Activated CD8-positive, alpha-beta T cell treated with anti-CD3 and anti-CD28 coated beads, Interleukin-2, amount 10 ng/mL, durations not matched to agents 7 days and 5 days (primary cell): ENCODE measurements at places on chromosomes 2 and 18. TPM values are rescaled to one million over a fixed set of nuclear protein-coding genes. Genes with fewer than 3 reads are reported as not detected.

The SLC30A3 gene
- not detected for total RNA-seq

The C1QL2 gene
- total RNA-seq: not detected

DNA sequence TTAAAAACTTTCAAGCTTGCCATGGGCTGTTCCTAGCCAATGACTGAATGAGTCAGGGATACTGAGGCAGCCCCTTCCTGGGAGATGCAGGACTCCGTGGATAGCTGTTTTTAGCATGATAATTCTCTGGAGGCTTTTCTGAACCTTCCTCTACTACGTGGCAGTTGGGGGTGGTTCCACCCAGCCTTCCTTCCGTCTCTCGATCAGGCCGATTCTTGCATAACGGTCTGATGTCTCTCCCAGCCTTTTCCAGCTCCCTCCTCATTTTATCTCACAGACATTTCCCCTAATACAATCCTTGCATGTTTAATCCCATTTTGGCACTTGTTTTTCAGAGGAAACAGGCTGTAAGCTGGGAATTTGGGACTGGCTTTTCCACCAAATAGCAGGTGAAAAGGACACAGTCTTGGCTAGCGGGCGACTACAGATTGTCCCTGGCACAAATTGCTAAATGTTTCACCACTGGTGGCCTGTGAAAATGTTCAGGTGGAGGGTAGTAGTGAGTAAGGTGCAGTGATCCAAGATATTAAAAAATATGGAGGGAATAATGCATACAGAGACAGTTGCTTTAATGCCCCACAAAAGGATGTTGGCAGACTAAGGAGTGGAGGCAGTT is 21.0 kb upstream of the CTLA4 start:
- no peak for DNase-seq

- DNase-seq: no peak
Measured at GRCh38 chr2:152106464-152106863, 7.6 kb upstream of the CACNB4 start.

GRCh38 chr2:48712151-48712550 is 43.4 kb downstream of the LHCGR start:
- no peak for DNase-seq

The CCDC85A gene
- not detected for total RNA-seq

DNA sequence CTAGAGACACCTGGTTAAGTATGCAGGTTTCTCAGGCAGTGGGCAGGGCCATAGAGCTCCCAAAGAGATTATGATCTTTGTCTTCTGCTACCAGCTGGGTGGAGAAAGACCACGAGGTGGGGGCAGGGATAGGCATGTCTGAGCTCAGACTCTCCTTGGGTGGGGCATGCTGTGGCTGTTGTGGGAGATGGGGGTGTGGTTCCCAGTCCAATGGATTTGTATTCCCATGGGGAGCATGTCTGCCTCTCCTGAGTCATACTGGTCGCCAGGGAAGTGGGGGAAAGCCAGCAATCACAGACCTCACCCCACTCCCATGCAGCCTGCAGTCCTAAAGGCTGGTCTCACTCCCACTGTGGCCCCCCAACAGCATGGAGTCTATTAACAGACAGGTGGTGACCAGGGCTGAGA is 31.4 kb upstream of the RHOB start:
- DNase-seq: no peak

The CXCR4 gene
- 219 TPM for total RNA-seq

- DNase-seq: no peak
Measured at GRCh38 chr2:238709325-238710025, 138.4 kb upstream of the TWIST2 start.

- DNase-seq: no peak
Measured at GRCh38 chr2:158624961-158625360, 168.2 kb downstream of the PKP4 start.

DNA sequence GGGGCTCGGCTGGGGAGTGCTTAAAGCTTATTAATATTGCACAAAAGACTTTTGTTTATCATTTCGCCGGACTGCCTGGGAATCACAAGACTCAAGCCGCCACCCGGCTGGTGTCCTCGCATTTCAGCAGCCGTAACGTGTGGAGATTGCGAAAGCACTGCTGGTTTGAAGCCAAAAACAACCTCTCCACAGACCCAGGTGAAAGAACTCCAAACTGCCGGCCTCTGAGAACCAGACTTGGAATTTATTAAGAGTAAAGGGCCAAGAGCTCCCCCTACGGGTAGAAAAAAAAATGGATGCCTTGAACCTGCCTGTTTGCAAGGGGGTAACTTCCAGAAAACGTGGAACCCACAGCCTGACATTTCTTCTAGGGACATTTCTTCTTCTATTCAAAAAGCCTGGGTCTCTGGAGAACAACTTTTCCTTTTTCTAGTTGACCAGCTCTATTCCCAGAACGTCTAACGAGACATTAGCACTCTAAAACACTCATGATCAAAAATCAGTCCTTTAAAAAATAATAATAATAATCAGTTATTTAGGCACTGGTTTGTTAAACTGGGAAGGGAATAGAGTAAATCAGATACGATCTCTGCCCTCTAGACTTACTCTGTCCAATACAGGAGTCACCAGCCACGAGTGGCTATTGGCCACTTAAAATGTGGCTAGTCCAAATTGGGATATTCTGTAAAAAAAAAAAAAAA is 216.3 kb downstream of the C1D start:
- DNase-seq: peak; percentile 51
